ENCODE measurements at places on chromosomes 7 and 10.
A peak's percentile ranks its signal among the peaks of the same experiment; 100 is the strongest.

DNA sequence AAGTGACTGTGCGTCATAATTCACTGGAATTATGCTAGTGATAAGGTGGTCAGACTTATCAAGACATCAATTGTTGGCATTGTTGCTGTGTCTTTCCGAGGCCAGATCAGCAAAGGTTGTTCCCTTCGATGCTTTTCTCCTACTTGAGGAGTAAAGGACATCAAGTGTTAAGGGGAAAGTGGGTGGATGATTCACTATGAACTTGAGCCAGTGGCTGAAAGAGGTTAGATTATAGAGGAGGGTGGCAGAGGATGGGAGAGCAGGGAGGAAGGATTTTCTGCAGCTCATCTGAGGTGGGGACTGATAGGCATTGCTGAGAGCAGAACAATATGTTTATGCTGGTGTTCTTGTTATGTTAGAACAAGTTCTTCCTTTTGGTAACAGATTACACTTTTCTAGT is 131.4 kb upstream of the AGR3 start:
- H3K36me3 ChIP-seq, result peaks cover 8% of the 10 kb centered on the region
- no peak overlapping the region for H3K27ac ChIP-seq
- H3K27me3 ChIP-seq, result no peaks in the 10 kb centered on the region

DNA sequence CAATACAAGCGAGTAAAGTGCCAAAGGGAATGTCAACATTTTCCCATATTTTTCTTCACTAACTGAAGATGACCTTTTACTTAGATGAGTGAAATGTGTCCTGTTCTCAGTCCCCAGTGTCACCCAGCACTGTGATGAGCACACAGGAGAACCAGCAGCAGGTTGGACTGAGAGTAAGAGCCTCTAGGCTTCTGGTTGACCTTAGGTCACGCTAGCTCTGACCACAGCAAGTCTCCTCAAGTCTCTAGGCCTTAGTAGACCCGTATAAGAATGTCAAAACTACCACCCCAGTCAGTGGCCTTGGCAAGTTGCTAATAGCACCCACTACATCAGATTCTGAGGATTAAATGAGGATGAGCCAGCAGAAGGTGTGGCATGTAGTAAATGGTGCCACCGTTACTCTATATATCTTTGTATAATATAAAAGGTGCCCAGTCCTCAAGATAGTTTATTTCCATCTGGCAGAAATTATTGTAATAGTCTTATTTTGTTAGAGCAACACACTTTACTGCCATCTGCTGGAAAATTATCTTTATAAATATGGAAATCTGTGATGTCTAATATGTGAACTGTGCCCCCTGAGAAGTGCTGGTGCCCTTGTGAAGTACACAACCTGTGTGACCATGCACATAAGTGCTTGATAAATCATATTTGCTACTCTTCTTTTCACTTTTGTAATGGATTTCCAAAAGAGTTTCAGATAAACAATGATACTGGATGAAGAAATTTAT is 75.7 kb downstream of the SPAG6 start:
- H3K27me3 ChIP-seq, result no peaks in the 10 kb centered on the region
- no peak for DNase-seq
- H3K27ac ChIP-seq, result no peak overlapping the region
- no peak overlapping the region for H3K4me3 ChIP-seq
- no peaks in the 10 kb centered on the region for H3K36me3 ChIP-seq
- peaks cover 3% of the 10 kb centered on the region for H3K4me1 ChIP-seq

- H3K4me3 ChIP-seq, result peak overlapping the region; percentile 97
- peak overlapping the region; percentile 99 for H3K27ac ChIP-seq
- peaks cover 18% of the 10 kb centered on the region for H3K27me3 ChIP-seq
- H3K36me3 ChIP-seq, result peaks cover 46% of the 10 kb centered on the region
- DNase-seq, result no peak
Measured at GRCh38 chr7:43585562-43585961, 2.7 kb downstream of the STK17A start.

GRCh38 chr7:32479574-32480200 is 10.5 kb downstream of the LSM5 start:
- H3K36me3 ChIP-seq, result no peaks in the 10 kb centered on the region
- H3K4me1 ChIP-seq, result peaks cover 7% of the 10 kb centered on the region
- H3K27me3 ChIP-seq, result peaks cover 7% of the 10 kb centered on the region
- no peak overlapping the region for H3K4me3 ChIP-seq

GRCh38 chr10:119726676-119727261 is 919 bp downstream of the INPP5F start:
- H3K36me3 ChIP-seq, result peaks cover 7% of the 10 kb centered on the region
- no peak for DNase-seq

- no peak overlapping the region for H3K27ac ChIP-seq
- H3K4me3 ChIP-seq, result no peak overlapping the region
- no peaks in the 10 kb centered on the region for H3K4me1 ChIP-seq
- no peak for DNase-seq
- H3K36me3 ChIP-seq, result no peaks in the 10 kb centered on the region
- no peaks in the 10 kb centered on the region for H3K27me3 ChIP-seq
Measured at GRCh38 chr7:119397156-119397555, 875.8 kb upstream of the KCND2 start.

DNA sequence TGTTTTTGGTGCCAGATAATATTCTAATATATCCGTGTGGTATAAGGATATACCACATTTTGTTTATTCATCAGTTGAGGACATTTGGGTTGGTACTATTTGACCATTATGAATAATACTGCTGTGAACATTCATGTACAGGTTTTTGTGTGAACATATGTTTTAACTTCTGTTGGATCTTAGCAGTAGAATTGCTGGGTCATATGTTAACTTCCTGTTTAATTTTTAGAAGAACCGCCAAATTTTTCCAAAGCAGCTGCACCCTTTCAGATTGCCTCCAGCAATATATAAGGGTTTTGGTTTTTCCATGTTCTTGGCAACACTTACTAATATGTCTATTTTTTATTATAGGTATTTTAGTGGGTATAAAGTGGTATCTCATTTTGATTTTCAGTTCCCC is 22.8 kb downstream of the VPS26A start:
- H3K4me3 ChIP-seq, result no peak overlapping the region
- H3K27me3 ChIP-seq, result no peaks in the 10 kb centered on the region
- H3K4me1 ChIP-seq, result peaks cover 20% of the 10 kb centered on the region
- H3K36me3 ChIP-seq, result peaks cover 24% of the 10 kb centered on the region

DNA sequence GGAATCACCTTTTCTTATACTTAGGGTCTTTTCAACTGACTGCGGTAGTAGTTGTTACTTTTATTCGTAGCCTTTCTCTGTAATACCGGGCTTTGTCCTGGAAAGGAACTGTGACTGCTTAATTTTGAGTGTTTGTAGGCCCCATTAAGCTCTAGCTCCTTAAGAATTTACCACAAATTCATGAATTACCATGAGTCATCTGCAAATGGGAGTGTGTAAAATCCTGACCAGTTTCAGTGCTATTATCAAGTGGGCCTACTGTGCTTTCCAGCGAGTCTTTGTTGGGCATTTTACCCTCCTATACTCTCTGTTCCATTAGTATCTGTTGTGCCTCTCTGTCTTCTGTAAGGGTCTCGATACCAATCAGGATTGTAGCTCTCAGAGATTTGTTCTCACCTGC is 49.7 kb downstream of the ZMYND11 start:
- H3K27me3 ChIP-seq, result no peaks in the 10 kb centered on the region
- peaks cover 45% of the 10 kb centered on the region for H3K36me3 ChIP-seq
- H3K4me3 ChIP-seq, result no peak overlapping the region
- peaks cover 7% of the 10 kb centered on the region for H3K4me1 ChIP-seq

DNA sequence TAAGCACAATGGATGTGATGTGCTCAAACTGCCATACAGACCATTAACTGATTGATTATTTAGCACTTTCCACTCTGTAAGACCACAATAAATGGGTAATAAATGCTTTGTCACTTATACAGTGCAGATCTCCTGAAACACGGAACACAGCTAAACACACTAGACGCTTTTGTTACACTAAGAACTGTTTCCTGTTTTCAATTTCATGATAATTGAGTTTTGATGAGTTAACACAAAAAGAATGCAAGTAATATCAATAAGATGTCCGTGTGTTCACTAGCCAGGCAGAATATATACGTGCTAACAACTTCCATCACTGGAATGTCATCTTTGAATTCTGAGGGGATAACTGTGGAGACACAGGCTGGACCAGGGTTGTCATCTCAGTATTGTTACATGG is 178.8 kb downstream of the SKAP2 start:
- no peak overlapping the region for H3K4me3 ChIP-seq
- no peaks in the 10 kb centered on the region for H3K4me1 ChIP-seq
- DNase-seq, result no peak
- peaks cover 21% of the 10 kb centered on the region for H3K27me3 ChIP-seq
- no peak overlapping the region for H3K27ac ChIP-seq

DNA sequence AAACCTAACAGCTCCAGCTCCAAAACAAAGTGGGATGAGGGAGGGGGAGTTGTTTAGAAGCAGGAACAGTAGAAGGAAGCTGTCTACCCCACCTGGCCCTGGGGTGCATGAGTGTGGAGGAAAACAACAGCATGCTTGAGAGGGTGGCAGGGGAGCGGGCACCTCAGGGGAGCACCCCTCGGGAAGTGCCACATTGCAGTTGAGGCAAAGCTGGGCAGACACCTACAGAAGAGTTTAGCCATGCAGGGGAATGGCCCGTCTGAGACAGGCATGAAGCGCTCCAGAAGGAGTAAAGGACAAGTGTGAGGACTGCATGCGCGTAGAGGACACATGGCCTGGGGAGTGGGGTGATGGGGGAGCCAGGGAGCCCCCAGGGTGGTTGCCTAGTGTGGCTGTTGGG is 18.1 kb downstream of the CHAT start:
- no peaks in the 10 kb centered on the region for H3K4me1 ChIP-seq
- DNase-seq, result no peak
- H3K27me3 ChIP-seq, result peaks cover 16% of the 10 kb centered on the region
- H3K27ac ChIP-seq, result no peak overlapping the region
- H3K36me3 ChIP-seq, result no peaks in the 10 kb centered on the region
- H3K4me3 ChIP-seq, result no peak overlapping the region

- H3K4me3 ChIP-seq, result peak overlapping the region; percentile 78
- no peaks in the 10 kb centered on the region for H3K27me3 ChIP-seq
- peaks cover 87% of the 10 kb centered on the region for H3K4me1 ChIP-seq
Measured at GRCh38 chr10:128062881-128063563, 63.2 kb downstream of the MKI67 start.

DNA sequence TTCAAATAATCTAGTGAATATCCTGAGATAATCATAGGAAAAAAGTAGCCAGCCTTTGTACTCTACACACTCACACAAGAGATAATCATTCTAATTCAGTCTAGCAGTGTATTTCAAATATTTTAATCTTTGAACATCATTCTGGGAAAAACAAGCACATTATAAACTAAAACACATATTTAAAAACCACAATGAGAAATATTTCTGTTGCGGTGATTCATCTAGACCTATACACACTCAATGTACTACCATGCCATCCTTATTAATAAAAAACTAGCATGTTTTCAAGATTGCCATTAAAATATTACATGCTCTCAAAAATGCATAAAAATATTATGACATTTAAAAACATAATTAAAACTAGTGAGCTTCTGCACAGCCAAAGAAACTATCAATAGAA is 11.8 kb downstream of the COG5 start:
- no peak overlapping the region for H3K4me3 ChIP-seq
- peaks cover 7% of the 10 kb centered on the region for H3K4me1 ChIP-seq
- H3K36me3 ChIP-seq, result peaks cover 54% of the 10 kb centered on the region
- DNase-seq, result no peak
- H3K27ac ChIP-seq, result no peak overlapping the region

DNA sequence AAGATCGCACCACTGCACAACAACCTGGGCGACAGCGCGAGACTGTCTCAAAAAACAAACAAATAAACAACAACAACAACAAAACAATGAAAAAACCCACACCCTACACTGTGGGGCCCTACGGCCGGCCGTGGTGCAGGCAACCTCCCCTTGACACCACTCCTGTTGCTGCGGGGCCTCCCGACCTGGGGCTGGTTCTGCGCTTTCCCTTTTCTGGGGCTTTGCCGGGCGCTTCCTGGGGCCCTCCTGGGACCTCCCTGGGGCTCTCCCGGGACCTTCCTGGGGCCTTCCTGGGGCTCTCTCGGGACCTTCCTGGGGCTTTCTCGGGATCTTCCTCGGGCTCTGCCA is 46.6 kb downstream of the INSIG1 start:
- no peak overlapping the region for H3K27ac ChIP-seq
- H3K4me3 ChIP-seq, result no peak overlapping the region
- DNase-seq, result no peak
- H3K36me3 ChIP-seq, result no peaks in the 10 kb centered on the region

GRCh38 chr10:1475771-1476454 is 261.4 kb downstream of the ADARB2 start:
- H3K4me3 ChIP-seq, result no peak overlapping the region
- no peaks in the 10 kb centered on the region for H3K36me3 ChIP-seq
- no peaks in the 10 kb centered on the region for H3K27me3 ChIP-seq

DNA sequence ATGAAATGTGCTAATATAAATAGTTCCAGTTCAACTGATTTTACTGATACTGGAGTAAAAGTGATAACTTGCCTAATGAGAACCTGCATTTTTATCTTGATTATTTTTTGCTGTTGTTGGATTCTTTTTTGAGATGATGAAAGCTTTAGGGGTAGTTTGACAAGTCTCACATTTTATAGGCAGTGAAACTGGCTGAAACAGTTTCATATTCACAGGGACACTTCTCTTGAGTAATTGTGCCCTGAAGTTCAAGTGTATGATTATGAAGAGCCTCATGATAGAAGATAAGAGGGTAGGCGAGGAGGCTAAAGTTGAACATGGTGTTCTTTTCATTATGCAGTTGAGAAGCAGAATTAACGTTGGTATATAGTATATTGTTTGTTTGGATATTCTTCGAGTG is 5.1 kb downstream of the AUTS2 start:
- peaks cover 10% of the 10 kb centered on the region for H3K4me1 ChIP-seq
- H3K36me3 ChIP-seq, result no peaks in the 10 kb centered on the region
- peaks cover 18% of the 10 kb centered on the region for H3K27me3 ChIP-seq
- no peak overlapping the region for H3K4me3 ChIP-seq
- no peak overlapping the region for H3K27ac ChIP-seq

- H3K27ac ChIP-seq, result no peak overlapping the region
- peaks cover 3% of the 10 kb centered on the region for H3K36me3 ChIP-seq
- peaks cover 22% of the 10 kb centered on the region for H3K4me1 ChIP-seq
- no peak overlapping the region for H3K4me3 ChIP-seq
- no peak for DNase-seq
Measured at GRCh38 chr7:5237286-5237685, 45.5 kb upstream of the SLC29A4 start.

DNA sequence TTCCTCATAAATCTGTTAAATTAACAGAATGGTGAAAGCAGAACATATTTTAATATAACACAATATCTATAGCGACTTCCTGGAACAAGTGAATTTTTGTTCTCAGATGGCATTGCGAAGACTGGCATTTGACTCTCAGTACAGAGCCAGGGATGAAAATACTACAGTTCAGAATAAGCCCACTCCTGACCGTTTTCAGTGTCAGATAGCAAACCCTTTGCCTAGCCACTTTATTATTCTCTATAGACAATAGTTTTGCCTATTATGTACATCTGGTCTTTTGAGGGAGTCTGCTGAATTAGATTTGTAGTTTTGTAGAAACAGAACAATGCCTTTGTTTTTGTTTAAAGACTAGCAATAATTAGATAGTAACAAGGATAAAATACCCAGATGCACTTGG is 2.3 kb downstream of the MINPP1 start:
- no peak for DNase-seq
- H3K27ac ChIP-seq, result no peak overlapping the region
- peaks cover 33% of the 10 kb centered on the region for H3K4me1 ChIP-seq
- H3K27me3 ChIP-seq, result peaks cover 5% of the 10 kb centered on the region
- no peak overlapping the region for H3K4me3 ChIP-seq
- H3K36me3 ChIP-seq, result peaks cover 12% of the 10 kb centered on the region

Measured in activated CD8-positive, alpha-beta T cell treated with anti-CD3 and anti-CD28 coated beads, Interleukin-2, amount 10 ng/mL, durations not matched to agents 7 days and 5 days (primary cell).